ENCODE measurements at places on chromosomes 2 and 18.

DNA sequence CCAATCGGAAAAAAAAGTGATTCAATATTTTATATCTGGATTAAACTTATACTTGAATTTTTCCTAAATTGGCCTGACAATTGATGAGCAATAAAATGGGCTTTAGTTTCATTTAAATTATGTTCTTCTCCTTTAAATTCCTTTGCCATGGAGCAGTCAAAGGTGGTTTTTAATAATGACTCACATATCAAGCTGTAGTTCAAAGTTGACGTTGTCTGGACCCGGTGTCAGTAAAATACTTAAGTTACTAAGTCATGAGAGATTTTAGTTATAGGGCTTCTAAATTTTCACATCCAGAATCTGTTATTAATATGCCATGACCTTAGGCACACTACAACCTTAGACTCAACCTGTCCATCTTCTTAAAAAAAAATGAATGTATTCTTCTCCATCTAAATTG lies 62.5 kb downstream of the CDH2 start:
- no peak for DNase-seq

DNA sequence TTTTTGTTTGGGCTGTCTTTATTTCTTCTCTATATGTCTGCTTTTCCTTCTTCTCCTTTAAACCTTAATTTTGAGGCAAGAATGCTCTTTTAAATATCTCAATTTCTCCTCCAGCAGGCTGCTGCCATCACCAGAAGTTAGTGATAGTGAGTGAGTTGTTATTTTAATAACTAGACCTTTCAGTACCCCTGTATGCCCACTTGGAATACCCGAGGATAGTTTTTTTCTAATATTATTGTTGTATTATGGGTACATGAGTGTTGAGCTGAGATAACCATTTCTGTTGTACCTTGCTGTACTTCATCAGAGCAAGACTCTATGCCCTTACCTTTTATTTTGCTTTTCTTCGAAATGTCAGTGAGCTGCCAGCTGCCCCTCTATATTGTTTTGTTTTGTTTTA lies 50.1 kb downstream of the PPM1B start:
- DNase-seq: no peak

GRCh38 chr2:42965196-42965595 lies 172.8 kb upstream of the HAAO start:
- no peak for DNase-seq

DNA sequence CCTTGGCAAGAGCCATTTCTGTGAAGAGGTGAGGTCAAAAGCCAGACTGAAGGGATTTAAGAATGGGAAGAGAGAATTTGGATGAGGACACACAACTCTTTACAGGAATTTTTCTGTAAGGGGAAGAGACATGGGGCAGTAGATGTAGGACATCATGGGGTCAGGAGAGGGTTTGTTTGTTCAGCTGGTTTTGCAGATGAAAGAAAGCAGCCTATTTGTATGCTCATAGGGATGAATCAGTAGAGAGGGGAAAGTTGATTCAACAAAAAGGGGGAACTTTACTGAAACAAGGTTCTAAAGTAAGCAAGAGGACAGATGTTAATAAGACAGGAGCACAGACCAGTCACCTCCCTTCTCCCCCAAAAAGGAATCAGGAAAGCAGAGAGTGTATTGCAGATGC lies 11.2 kb downstream of the SCG2 start:
- DNase-seq: no peak

GRCh38 chr2:43616967-43617680 lies 19.9 kb upstream of the PLEKHH2 start:
- no peak for DNase-seq

DNA sequence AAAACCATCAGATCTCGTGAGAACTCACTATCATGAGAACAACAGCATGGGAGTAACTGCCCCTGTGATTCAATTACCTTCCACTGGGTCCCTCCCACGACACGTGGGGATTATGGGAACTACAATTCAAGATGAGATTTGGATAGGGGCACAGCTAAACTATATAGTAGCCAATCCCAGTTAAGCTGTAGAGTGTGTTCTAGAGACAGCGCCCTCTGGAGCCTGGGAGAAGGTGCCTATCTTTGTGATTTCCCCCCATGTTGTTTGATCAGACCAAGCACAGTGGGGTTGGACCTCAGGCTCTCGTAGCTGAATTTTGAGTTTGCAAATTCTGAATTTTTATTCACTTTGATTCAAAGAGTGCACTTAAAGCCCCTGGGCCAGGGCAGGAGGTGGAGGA lies 108.2 kb upstream of the TWIST2 start:
- DNase-seq: no peak

DNA sequence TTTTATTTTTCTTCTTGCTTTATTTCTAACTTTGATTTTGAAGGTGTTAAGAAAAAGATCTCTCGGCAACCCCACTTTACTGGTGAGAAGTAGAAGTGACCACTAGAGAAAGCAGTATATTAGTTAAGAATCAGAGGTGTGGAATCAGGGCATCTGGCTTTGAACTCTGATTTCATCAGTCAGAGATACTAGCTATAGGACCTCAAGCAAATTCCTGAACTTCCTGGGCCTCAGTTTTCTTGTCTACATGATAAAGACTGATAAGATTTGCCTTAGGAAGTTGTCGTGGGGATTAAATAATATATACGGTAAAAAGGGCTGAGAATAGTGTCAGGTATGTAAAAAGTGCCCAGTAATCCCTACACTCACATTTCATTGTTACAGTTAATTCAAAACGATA lies 440.3 kb upstream of the CRIM1 start:
- no peak for DNase-seq

- DNase-seq: no peak
Observed at GRCh38 chr18:38709122-38709521, 1143.5 kb upstream of the CELF4 start.

DNA sequence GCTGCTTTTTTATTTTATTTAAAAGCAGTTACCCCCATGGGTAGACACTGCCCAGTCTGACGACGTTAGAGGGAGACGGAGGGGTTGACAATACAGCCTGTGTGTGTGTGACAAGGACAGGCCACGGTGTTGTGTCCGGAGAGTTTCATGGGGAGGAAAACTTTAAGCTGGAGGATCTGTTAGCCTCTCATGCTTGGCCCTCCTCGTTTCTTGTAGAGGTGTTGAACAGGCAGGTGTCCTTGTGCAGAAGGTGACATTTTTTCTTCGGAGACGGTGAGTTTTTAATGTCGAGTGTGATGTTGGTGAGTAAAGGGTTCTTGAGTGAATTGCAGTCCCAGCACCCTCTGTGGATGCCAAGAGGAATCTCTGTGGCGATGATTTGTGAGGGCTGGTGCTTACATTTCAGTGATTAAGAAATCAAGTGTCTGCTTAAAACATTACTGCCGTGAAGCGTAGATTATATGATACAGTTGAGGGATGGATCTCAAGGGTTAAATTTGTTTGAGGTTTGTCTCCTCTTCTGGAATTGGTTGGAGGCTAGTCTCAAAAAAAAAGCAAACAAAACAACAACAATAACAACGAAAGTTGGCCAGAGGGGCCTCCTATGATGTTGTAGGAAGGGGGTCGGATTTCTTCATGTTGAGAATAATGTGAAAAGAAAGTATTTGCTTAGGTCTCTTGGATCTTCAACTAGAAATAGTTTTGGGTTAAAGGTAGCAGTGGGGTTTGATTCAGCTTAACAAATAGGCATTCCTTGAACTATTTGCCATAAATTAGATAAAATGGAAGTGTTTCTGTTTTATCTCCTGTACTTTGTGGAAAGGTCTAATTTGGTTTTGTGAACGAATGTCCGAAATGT lies 1.6 kb downstream of the NCOA1 start:
- DNase-seq: no peak

DNA sequence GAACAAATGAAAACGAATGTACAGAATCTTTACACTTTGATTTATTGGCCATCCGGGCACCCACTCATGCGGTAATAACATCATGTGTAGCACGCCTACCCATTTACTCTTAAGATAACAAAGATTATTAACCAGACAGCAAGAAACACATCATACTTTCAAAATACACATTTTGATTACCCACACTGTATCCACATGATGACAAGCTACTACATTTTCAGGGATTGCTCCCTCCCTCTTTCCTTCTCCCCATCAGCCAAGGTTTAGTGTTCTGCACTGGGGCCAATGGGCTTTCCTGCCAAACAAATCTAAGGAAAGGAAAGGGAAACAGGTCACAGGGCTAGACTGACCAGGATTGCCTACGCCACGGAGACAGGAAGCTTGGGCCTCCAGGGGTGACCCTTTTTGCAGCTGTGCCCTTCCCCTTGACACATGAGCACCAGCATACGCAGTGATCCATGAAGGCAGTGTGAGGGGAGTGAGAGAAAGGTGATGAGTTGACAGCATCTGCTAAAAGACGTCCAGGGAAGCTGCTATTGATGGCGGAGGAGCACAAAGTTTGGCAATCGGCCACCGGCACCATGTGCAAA lies 76.5 kb downstream of the ZNF521 start:
- DNase-seq: peak; percentile 15

GRCh38 chr2:234289834-234290590 lies 206.9 kb downstream of the ARL4C start:
- no peak for DNase-seq

DNA sequence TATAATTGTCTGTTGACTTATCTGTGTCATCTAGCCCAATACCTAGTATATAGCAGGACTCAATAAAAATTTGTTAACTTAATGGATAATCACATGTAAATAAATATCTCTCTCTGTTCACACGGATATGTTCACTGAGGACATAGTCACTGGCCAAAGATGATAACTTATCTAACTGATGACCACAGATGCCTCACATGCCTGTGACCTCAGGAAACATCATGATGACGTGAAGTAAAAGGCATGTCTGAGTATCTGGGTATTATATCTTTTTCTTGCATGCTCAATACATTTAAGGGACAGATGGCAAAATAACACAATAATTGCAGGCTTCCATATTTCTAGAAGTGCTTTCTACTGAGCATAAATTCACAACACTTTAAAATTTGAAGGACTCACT lies 41.4 kb upstream of the PARD3B start:
- no peak for DNase-seq

DNA sequence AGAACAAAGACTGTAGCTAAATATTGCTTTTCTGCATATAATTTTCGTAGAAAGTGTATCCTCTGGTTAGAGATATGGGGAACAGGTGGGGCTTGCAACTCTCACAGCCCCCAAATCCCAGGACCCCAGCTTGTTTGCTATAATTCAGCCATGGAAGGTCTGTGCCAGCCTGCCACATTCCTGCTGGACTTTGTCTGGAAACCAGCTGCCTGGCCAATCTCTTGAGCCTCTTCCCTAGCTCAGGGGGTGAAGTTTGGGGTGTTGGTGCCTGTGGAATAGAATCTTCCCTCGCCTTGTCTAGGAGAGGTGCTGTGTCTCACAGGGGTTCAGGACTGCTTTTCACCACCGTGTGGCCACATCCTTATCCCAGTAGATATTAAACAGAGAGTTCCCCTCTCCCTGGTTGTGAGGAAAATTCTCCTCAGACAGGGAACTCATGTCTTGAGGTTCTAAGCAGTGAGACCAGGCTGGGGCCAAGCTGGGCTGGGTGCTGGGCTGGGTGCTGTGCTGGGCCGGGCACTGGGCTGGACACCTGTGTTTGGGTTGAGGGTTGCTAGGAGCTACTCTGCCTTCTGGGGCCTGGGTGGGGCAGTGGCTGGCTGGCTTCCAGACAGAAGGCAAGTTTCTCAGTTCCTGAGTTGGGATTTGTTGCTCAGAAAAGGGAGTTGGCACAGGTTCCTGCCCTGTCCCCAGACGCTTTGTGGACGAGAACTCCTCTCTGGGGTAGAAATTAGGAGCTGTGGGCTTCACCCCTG lies 12.3 kb downstream of the TOGARAM2 start:
- no peak for DNase-seq

DNA sequence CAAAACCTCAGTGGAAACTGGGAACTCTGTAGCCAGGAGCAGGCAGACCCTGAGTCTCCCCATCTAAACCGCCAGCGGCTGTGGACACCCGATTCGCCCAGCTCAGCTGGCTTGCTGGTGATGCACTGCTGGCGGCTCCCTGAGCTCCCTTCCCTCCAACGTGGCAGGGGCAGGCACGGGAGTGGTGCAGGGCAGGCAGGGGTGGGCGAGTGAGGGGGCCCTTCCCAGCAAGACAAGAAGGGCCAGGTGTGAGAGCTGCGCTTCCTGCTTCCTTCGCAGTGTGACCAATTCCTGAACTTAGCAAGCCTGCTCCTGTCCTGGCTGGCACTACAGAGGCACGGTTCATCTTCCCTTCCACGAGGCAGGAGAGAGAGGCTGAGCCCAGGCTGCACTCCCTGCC lies 12.3 kb upstream of the SEMA4C start:
- no peak for DNase-seq

GRCh38 chr18:22113144-22113844 lies 56.1 kb upstream of the GATA6 start:
- DNase-seq: no peak

DNA sequence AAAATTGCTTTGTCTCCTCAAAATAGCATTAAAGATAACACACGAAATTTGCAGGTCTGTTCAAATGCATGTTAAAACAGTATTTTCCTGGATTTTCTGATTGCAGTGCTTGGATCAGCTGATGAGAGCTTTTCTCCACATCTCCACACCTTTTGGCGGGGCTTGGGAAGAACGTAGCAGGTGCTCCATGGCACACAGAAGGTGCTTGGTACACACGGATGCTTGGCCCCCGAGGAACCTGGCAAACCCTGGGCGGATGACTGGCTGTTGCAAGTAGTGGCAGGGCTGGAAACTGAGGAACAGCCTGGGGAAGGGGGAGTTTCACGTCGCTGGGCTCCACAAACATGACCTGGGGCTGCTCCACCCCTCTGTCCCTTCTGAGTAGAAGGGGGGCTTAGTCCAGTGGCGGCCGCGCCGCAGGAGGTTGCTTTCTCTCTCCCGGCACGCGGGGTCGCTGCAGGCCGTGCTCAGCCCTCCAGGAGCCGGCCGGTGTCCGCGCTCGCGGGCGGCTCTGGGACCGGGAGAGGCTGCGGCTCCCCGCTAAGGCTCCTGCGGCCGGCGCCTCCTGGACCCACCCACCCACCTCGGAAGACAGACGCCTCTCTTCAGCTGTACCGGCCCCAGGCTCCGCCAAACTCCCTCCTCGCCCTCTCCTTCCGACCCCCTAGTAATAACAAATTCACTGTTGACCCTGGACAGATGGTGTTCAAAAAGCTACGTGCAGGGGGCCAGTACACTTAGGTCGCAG lies 69.3 kb downstream of the MARCO start:
- DNase-seq: no peak

- no peak for DNase-seq
Observed at GRCh38 chr2:187495324-187495723, 47.3 kb upstream of the CALCRL start.

DNA sequence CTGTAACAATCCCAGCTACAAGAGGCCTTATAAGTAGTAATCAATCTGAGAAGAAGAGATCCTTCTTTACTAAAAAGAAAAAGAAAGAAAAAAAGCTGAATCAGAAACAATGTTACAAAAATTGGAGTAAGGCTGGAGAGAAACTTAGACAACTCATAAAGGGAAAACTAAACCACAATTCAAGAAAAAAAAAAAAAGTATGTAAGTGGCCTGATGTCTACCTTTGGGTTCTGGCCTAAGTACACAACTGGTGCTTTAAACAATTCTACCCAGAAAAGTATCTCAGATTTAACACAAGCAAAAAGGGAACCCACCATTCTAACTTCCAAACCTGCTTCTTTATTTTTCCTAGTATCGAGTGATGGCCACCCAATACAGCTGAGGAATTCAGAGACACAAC lies 45.3 kb downstream of the ZNF521 start:
- no peak for DNase-seq

GRCh38 chr18:35454803-35455202 lies 43.0 kb downstream of the INO80C start:
- DNase-seq: no peak
